Mesenchymal stem cell (in vitro differentiated cells and primary cell): ENCODE measurements at places on chromosomes 12 and 14.

GRCh38 chr12:93979189-93979588 is 169.2 kb upstream of the PLXNC1 start:
- DNase-seq: no peak

GRCh38 chr12:48739618-48740269 is 23.2 kb upstream of the CCNT1 start:
- DNase-seq: no peak

DNA sequence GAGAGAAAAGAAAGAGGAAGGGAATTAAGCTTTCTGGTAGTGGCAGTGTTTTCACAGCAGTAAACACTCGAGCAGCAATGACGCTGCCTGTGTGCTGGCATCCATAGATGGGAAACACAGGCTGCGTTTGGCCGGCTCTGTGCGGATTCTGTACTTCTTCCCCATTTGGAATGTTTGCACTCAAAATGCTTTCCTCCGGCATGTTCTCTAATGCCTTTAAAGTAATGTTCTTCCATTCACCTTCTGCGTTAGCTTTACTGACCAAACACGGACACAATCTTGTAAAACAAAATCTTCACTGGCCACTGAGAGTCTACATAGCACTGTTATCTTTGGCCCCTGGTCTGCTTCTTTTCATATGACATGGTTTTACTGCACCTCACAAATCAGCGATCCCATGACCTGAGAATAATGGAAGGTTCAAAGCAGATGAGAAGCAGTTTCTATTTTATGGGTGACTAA is 31.4 kb downstream of the DCP1B start:
- DNase-seq: peak; percentile 71

GRCh38 chr12:94309373-94309772 is 150.3 kb downstream of the CEP83 start:
- no peak for DNase-seq

DNA sequence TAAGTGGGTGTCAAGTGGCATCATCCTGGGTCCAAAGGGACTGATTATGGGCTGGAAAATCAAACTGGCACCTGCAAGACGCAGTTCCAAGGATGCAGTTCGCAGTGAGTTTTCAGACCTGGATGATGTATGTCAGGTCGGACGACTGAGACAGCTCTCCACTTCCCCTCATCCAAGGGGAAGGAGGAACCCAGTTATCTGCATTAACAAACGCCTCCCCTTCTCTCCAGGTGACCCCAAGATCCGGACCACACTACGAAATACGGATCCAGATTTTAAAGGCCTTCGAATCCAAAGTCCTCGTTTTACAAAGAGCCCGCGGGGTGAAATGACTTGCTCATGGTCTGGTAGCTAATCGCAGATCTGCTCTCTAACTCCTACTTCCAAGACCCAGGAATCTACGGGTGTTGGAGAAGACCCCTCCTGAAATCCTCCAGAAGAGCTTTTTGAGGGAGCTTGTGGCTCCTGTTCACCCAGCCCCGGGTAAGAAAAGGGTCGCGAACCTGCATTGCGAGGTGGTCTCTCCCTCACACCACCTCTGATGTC is 460 bp upstream of the SYNE2 start:
- peak; percentile 50 for DNase-seq

DNA sequence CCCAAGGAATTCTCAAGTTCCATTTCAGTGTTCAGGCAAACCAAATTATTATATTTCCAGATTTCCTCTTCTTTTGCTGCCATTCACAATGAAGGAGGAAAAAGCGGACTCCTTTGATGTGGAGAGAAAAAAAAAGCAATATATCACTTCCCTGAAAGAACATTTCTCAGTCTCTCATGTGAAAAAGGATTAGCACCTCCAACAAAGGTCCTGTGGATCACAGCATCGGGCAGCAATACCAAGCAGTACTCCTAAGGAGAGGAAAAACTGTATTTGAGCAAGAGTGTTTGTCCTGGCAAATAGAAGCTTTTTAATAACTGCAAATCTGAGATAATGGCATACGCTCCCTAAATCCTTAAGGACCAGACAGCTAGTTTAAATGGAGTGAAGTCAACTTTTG is 93.9 kb upstream of the RFX4 start:
- no peak for DNase-seq

GRCh38 chr12:107656302-107656701 is 29.3 kb upstream of the PWP1 start:
- no peak for DNase-seq

GRCh38 chr14:35078082-35078481 is 32.0 kb downstream of the FAM177A1 start:
- DNase-seq: no peak

DNA sequence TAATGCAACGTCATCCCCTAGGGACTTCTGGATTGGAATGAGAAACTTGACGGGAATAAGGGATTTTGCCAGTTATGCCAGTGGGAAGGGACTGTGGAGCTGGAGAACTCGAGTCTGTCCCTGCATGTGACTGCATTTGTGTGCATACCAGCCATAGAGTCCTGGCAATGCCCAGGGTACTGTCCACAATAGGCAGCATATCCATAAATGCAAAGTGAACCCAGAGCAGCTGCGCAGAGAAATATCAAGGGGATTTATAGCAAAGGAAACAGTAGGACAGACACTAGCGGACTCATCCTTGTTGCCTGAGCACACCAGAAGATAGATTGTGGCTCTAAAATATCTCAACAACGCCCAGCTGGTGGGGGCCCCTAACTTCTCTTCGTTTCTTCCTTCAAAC is 247.1 kb upstream of the SRRM4 start:
- no peak for DNase-seq
